ENCODE measurements at places on chromosomes 4 and X.

DNA sequence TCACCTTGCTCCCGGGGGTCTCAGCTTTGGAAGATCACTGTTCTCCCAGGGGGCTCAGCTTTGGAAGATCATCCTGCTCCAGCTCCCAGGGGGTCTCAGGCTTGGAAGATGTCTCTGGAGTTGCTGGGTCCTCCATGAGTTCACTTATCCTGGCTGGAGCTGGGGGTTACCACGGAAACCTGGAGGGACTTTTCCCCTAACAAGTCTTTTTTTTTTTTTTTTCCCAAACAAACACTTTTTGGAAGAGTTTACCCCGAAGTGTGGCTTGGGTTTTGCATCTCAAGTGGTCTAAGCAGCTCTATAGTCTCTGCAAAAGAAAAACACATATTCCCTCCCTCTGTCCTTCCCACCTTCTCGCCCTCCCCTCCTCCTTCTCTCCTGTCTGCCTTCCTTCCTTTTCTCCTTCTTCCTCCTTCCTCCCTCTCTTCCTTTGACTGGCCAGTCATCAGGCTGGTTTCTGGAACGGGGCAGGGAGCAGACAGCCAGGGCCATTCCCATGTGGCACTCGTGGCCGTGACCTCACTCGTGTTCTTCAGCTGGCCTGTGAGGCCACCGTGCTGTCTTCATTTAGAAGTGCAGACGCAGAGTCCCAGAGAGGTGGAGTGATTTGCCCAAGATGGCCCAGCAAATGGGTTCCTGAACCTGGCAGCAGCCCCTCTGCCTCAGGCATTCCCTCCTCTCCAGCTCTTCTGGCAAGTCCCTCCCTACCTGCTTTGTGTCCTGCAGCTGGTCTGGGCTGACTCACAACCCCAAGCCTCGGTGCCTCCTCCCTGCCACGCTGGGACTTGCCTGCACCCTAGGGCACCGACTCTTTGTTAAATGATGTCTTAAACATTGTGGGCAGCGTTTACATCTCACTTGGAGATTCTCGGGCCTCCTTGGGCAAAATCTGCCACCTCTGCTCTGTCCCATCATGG lies 25.9 kb upstream of the HMX1 start:
- DNase-seq, result no peak

GRCh38 chr4:36841583-36842326 lies 402.8 kb upstream of the NWD2 start:
- DNase-seq, result peak; percentile 80

DNA sequence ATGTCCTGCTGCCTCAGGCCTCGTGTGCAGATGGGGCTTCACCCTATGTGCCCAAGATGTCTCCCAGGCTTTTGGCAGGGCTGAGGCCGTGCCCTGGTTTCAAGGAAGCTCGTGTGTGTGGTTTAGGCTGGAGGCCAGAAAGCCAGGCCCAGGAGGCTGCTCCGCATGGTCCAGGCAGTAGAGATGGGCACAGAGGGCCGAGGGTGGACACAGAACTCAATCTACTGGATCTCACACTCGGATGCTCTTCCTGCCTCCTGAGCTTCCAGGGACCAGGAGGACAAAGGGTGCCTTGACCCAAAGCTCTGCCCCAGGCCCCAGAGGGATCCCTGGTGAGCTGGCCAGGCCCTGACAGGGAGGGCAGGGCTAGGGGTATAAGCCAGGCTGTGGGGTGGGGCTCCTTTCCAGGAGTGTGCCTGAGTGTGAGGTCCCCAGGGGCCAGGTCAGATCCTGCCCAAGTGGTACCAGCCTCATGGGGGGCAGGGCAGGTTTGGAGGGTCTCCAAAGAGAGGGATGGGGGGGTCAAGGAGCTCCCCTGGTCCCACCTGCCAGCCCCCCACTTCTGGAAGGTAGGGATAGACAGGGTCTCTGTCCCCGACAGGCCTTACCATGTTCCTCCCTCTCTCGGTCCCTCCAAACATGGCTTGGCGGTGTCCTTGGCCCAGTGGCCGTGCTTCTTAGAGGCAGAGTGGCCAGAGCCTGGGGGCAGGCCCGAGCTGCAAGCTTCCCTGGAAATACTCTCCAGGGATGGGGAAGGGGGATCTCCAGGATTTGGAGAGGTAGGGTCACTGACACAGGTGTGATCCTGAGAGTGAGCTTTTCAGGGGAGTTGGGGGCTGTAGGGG lies 23.8 kb downstream of the HTRA3 start:
- DNase-seq, result no peak

- DNase-seq, result no peak
Measured at GRCh38 chr4:124804041-124804440, 91.5 kb upstream of the ANKRD50 start.

- no peak for DNase-seq
Measured at GRCh38 chrX:40853004-40853815, 117.9 kb upstream of the MED14 start.

GRCh38 chr4:3470244-3471097 lies 7.4 kb downstream of the DOK7 start:
- DNase-seq, result no peak

DNA sequence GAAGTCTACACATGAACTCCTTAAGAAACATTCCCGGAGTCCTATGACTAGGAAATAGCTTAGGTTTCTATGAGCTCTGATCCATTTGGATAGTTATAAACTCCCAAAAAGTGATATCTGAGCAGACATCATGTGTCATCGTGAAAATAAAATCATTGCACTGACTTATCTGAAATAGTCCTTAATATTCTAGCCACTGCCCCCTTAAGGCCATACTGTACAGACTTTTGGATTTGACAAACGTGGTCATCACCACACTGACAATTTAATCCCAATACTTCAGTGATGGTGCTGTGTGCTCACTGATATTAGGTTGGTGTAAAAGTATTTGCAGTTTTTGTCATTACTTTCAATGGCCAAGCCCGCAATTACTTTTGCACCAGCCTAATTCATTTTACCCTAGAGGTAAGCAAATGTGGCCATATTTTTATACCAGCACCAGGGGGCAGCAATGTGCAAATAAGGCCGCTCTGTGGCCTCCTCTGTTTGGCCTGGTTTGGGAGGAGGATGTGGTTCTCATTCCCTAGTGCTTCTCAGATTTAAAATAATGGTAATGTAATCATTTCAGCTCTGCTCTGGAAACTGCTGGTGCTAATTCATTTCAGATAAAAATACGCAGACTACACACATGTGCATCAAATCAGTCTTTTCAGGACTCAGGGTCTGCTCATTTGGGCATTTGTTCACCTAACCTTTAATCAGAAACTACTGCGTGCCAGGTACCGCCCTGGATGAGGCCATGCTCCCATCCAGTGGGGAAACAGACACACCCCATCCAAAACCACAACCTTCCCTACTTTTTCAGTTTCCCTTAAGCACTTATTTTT lies 196.4 kb upstream of the C1QTNF7 start:
- DNase-seq, result peak; percentile 91

- DNase-seq, result no peak
Measured at GRCh38 chr4:154005171-154005520, 216.3 kb upstream of the SFRP2 start.

DNA sequence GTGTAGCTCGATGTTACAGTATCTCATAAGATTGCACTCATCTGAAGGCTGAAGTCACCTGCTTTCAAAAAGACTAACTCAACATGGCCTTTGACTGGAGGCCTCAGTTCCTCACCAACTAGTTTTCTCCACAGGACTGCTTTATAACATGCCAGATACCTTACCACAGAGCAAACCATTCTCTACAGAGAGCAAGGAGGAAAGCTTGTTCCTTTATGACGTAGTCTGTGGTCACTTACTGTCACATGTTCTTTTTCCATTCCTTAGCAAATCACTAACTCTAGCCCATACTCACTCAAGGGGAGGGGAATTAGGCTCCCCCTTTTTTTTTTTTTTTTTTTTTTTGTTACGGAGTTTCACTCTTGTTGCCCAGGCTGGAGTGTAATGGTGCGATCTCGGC lies 3.2 kb downstream of the THAP9 start:
- DNase-seq, result no peak

DNA sequence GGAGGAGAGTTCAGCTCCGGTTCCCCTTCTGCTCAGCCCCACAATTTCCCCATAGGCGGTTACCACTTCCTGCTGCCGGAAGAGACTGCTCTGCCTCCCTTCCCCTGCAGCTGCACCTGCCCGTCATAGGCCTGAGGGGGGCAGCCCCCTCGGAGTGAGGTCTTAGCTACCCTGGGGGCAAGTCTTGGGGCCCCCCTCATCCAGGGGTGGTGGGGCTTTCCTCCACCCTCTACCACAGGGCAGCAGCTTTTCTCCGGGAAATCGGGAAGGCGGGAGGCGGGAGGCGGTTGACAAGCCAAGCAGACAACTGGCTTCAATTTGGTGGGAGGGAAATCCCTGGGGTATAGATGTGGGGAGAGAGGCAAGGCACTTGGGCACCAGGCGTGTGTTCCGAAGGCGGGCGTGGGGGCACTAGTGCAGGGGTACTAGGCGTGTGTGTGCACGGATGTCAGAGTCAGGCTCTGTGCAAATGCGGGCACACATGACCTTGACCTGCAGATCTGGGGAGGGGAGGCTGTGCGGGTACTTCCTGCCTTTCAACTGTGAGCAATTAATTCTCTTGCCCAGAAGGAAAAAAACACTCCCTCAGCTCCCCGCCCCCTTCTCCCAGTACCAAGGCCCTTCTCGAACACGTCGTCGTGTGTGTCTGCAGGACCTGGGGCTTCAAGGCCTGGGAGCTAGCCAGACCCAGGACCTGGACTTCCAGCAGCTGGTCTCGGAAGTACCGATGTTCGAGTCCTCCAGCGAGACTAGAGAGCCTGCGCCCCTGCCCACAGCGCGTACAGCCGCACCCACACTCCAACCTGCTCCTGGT lies 1.0 kb upstream of the ARHGAP4 start:
- peak; percentile 94 for DNase-seq

DNA sequence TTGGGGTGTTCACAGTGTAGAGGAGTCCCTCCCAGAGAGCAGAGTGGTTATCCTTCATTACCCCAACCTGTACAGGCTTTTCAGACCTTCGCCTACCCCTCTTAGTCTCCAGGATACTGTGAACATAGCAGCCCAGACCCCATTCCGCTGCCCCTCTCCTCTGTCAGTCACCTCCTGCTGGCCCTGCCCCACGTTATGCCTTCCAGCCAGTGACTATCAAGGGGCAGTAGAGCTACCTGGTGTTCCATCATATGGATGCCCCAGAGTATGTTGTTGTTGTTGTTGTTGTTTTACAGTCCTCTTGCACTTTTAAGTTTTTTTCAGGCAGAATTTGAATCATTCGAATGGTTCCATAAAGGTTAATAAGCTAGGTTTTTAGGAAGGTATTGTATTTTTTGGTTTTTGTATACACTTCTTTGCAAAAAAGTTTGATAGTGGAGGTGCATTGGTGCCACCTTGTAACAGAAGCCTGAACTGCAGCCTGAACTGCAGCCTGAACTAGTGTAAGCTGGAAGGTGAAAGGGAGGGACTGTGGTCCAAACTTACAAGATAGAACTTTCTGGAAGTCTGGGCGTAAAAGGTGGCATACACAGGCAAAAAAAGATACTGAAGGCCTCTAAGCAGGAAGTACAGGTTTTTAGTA lies 101.4 kb upstream of the RAB40AL start:
- peak; percentile 77 for DNase-seq

- no peak for DNase-seq
Measured at GRCh38 chrX:65644621-65645289, 22.7 kb upstream of the MSN start.

DNA sequence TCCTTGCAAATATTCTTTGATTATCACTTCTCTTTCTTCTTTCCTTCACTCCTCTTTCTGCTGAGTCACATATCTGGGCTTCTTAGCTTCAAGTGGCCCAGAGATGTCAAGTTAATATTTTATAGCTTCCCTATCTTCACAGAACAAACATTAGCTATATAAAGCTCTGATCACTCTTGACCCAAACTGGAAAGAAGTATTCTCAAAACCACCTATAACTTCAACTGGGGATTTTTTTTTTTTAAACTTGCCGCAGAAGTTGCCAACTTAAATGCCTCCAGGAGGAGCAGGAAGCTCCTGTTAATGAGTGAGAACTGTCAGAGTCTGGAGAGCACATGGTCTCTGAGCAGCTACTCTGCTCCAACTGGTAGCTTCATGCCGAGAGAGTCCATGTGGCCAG lies 233.3 kb upstream of the EDNRA start:
- DNase-seq, result no peak

GRCh38 chrX:15418707-15419181 lies 34.5 kb upstream of the VEGFD start:
- DNase-seq, result no peak

DNA sequence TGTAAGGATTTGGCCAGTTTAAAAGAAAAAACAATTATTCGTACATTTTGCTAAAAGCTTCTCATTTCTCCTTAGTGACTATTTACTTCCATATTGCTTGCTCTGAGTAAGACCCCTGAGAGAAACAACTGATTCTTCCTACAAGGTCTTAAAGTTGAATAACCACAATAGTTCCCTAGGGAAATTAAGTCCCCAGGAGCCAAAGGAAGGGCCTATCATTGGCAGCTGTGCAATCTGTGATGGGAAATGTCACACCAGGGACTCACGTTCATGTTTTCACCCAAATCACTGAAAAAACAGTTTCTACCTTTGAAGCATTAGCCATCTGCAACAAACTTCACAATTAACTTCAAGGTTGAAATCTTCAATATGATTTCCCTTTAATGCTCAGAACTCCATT lies 66.7 kb downstream of the JADE1 start:
- no peak for DNase-seq

- no peak for DNase-seq
Measured at GRCh38 chrX:133726211-133726630, 259.2 kb downstream of the GPC3 start.

DNA sequence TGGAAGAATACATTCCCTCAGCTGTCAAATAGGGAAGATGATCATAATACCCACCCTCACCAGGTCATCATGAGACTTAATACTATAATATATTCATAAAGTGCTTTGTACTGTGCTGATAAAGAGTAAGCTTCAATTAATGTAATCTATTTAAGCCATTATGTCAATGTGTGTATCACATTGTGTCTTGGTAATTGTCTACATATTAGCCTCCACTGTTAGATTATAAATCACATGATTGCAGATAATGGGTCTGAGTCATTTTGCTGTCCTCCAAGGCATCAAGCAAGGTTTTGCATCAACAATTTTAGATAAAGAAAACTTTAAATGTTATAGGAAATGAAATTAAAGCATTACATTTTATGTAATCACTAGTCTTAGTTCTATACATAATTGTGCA lies 45.2 kb upstream of the CEP135 start:
- DNase-seq, result no peak

GRCh38 chrX:68121371-68121770 lies 311.9 kb downstream of the OPHN1 start:
- no peak for DNase-seq
